ENCODE measurements at places on chromosomes 16 and 17.
A peak's percentile ranks its signal among the peaks of the same experiment; 100 is the strongest.

DNA sequence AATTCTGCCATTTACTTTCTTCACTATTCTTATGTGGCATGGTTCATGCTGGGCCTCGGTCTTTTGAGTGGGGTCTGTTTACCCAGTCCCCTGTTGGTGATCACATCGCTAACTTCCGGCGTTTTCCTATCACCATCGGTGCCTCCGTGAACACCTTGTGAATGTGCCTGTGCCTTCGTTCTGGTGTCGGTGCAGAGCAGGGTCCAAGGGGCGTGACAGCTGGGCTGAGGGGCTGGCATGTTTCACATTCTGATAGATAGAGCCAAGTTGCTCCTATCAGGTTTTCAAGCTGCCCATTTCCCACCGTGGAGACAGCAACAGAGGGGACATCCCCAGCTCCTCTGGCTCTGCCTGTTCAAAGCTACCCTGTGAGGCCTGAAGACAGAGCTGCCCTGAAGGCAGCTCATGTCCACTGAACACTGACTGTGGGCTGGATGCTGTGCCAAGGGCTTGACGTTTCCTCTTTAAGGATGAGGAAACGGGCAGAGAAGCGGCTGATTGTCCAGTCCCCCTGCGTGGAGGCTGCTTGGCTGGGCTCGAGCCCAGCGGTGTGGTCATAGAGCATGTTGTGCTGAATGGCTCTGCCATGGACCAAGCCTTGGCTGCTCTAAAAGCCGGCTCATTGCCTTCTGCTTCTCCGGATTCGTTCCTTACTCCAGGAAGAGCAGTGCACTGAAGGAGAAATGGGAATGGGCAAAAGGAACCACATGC lies 17.0 kb downstream of the DHODH start:
- peak; percentile 70 for DNase-seq

- DNase-seq = no peak
Observed at GRCh38 chr16:74226338-74226954, 70.2 kb upstream of the PSMD7 start.

DNA sequence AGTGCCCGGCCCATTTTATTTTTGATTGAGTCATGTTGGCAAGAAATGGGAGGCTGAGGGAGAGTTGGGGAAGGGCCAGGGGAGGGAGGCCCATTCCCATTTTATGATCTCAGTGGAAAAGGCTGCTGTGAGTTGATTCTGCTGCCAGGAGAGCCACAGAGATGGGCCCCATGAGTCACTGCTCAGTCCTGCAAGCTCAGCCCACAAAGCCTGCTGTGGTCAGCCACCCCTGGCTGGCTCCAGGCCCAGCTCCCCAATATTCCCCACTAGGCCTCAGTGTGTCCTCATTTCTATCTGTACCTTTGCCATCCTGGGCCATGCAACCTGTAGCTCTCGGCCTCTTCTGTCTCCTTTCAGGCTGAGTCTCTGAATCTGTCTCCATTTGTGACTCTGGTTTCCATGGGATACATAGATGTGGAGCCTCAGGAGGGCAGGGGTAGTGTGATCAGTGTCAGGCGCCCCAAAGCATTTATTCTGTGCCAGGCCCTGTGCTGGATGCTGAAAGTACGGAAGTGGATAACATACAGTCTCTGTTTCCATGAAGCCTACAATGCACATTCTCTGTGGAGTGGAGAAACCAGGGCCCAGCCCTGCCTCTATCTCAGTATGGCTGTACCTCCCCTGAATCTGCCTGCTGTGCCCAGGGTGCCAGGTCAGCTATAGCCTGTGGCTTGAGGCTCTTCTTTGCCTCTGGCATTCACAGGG lies 1.9 kb upstream of the PLEKHG4 start:
- no peak for DNase-seq

- no peak for DNase-seq
Observed at GRCh38 chr16:21179126-21179982, 20.9 kb downstream of the LDAF1 start.

DNA sequence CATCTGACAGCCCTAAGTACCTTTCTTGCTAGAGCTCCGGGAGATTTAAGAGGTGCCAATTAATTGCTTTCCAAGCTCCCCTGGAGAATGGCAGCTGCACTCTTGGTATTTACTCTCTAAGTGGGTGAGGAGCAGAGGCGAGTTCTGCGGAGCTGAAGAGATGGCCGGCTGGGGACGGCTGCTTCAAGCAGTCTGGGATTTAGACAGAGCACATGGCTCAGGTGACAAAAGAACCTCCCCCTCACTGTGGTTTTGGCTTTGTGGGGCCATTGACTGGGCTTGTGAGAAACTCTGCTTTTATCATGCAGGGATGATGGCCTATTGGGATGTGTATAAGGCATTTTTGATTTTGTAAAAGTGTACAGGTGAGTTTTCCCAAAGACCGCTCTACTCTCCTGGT lies 239.3 kb upstream of the EEF2KMT start:
- DNase-seq = no peak

DNA sequence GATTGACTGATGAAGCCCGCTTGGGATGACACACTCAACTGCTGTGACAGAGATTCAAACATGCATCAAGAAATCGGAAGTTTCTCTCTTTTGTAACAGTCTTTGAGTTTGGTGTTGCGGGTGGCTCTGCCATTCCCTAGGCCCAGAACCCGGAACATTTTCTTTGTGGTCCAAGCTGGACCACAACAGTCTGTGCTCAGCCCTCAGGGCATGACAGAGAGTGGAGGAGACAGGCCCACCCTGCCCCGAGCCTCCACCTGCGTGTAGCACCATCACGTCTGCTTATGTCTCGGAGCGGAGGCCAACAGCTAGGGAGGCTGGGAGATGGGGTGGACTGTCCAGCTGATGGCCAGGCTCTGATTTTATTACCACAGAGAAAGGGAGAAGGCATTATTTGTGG lies 64.5 kb downstream of the SHISA6 start:
- DNase-seq = no peak

GRCh38 chr17:49910094-49910857 lies 58.7 kb upstream of the DLX4 start:
- DNase-seq = no peak

GRCh38 chr17:57260325-57261083 lies 4.2 kb downstream of the MSI2 start:
- no peak for DNase-seq

DNA sequence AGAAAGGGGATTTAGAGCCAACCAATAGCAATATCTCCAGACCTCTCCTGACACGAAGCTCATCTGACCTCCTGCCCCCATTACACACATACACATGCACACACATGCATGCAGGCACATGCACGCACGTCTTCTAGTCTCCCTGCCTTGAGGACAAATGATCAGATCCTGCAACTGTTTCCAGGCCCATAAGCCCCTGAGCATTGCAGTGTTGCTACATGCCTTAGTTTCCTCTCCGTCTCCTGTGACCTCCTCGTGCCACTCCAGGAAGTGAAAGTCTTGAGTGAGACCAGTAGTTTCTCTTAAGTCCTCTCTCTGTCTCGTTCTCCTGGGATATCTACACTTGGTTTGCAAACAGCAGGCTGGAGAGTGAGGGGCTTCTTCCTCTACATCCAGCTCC lies 8.2 kb downstream of the CIITA start:
- DNase-seq = no peak

DNA sequence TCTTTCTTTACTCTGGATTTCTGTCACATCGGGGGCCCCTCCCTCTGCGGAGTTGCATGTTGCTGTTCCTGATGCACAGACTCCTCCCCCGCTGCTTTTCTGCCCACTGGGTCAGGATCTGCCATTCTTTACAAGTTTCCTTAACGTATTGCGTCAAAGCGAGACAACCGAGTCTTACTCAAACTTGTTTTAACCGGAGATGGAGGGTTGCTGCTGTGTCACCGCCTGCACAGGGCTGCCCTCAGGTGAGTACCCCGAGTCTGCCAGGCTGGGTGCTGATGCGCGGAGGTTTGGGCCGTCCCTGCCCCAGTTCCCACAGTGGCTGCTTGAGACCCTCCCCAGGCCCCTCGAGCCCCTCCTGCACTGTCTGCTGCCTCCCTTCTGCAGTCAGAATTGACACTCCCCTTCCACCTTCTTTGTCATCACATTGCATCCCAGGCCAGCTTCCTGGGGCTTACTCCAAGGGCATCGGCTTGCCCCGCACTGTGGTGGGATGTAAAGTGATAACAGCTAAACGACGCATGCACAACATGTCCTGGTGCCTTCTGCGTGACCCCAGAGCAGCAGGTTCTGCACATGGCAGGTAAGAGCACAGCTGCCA lies 19.3 kb downstream of the CARHSP1 start:
- DNase-seq = no peak

DNA sequence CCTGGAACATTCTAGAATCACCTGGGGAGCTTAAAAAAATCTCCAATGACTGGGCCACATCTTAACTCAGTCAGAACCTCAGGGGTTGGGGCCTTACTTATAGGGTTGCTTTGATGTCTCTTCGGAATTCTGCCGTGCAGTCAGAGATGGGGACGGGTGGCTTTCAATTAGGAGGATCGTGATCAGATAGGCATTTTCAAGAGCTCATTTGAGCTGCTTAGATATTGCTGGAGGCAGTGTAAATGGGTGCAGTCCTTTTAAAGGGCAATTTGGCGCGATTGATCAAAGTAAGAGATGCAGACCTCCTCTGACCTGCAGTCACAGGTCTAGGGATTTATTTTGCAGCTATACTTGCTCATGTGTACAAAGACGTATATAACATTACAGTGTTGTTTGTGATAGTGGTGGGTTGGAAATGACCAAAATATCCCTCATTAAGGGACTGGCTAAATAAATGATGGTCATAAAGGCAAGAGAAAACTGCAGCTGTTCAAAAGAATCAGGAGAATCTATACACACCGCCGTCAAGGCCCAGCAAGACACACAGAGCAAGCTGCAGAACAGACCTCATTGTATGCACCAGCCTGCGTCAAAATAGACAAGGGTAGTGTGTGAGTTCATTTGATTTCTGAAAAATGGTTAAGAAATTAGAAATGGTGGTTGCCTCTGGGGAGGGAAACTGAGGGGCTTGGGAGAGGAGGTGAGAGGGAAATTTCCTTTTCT lies 6.3 kb upstream of the KCNG4 start:
- DNase-seq = no peak

DNA sequence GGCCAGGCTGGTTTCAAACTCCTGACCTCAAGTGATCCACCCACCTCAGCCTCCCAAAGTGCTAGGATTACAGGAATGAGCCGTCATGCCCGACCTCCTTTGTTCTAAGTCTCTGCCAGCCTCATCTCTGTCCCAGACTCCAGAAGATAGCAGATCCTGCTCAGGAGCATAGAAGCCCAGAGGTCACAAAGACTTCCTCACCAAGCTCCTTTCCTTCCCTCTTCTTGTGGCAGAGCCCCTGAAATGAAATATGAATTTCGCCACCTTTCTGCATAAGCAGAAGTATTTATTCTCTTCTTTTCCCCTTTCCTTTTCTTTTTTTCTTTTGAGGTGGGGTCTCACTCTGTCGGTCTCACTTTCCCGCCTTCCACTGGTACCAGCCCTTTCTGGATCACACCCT lies 11.5 kb upstream of the PIPOX start:
- no peak for DNase-seq

- no peak for DNase-seq
Observed at GRCh38 chr17:40501499-40501911, at the start of gene TNS4. TSS of gene TNS4 (minus strand) at chr17:40501623. CDS start at chr17:40496425, 5,198 bp downstream.

- peak; percentile 88 for DNase-seq
Observed at GRCh38 chr17:1746975-1747543, 4.4 kb downstream of the SERPINF2 start.

GRCh38 chr16:2712546-2712945 lies 7.5 kb downstream of the PRSS27 start:
- no peak for DNase-seq

GRCh38 chr16:83676086-83676485 lies 131.7 kb upstream of the HSBP1 start:
- no peak for DNase-seq

- no peak for DNase-seq
Observed at GRCh38 chr17:13171790-13172189, 154.0 kb upstream of the ELAC2 start.

- DNase-seq = peak; percentile 50
Observed at GRCh38 chr16:2468233-2468724, 2.8 kb upstream of the NTN3 start.

GRCh38 chr17:1571341-1571704 lies 8.7 kb upstream of the PITPNA start:
- no peak for DNase-seq

DNA sequence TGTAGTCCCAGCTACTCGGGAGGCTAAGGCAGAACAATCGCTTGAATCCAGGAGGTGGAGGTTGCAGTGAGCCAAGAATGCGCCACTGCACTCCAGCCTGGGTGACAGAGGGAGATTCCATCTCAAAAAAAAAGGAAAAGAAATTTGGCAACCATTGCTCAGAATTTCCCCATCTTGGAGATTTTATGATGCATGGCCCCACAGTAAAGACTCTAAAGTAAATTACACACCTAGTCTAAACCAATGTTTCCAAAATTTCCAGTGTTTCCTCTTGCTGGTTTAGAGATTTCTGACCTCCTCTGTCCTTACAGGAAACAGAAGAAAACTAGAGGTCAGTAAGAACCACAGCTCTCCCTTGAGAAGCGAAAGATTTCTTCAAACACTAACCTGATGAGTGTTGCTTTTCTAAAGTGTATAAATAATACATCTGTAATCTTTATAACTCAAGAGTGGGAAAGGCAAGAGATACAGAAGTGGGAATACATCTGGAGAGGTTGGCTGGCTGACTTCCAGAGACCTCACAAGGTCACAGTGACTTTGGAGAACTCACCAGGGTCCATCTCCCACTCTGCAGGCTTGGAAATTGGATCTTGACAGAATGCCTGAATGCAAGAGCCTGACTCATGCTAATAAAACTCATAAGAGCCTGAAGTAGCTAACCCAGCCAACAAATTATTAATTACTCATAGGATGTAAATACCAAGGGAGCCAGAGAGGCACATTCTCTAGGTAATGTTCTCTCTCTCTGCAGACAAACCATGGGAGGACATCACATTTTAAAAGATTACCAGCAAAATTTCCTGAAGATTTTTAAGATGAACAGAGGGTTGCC lies 8.8 kb downstream of the ADAT1 start:
- DNase-seq = no peak
